ENCODE measurements at places on chromosomes 11 and 22. TPM values are rescaled to one million over a fixed set of nuclear protein-coding genes. Genes with fewer than 3 reads are reported as not detected.

DNA sequence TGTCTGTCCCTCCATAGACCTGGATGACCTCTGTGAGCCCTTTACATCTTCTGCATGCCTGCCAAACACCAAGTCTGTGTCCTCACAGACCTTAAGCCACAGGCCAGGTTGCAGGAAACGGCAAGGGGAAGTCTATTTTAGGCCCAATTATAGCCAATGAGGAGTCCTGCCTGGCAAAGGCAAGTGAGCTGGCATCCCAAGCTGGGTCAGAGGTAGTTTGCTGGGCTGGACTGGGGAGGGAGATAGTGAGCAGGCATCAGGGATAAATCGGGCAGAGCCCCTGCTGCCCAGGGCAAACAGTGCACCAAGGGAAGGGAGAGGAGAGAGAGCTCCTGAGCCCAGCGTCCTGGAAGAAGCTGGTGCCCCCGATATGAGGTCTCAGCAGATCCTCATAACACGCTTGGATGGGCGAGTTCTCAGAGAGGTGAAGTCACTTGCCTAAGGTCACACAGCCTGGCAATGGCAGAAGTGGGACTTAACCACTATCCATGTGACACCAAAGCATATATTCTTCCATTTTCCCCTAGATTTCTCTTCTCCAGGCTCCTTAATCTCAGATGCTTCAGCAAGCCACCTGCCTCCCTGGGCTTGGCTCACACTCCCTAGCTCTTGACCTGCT, 3.7 kb upstream of the RELT start:
- DNase-seq: no peak

DNA sequence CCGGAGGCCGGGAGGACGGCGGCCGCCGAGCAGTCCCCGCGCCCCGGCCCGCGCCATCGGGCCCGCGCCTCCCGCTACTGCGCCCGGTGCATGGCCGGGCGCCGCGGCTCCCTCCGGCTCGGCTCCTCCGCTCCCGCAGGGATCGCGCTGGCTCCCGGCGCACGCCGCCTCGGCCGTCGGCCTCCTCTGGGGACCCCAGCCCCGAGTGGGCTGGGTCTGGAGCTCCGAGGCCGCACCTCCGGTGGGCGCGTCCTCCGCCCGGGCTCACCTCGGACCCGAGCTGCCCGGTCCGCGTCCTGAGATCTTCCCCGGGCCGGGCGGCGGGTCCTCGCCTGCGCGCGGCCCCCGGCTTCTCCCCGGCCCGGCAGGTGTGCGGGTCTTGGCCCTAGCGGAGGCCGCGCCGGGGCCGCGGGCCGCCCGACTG, 251 bp downstream of the SHISA8 start:
- DNase-seq: no peak

The ALG8 gene
- total RNA-seq: 36.7 TPM

- no peak for DNase-seq
These were observed 133.7 kb upstream of the FIBIN start for GRCh38 chr11:26860091-26860780.

- no peak for DNase-seq
These were observed 11.0 kb downstream of the CRELD2 start for GRCh38 chr22:49929211-49929979.

- no peak for DNase-seq
These were observed 1003.2 kb downstream of the NTM start for GRCh38 chr11:132373405-132374143.

GRCh38 chr11:69703453-69703767, 412 bp downstream of the FGF19 start:
- no peak for DNase-seq

The SCARF2 gene
- total RNA-seq: 14.7 TPM

The KIRREL3 gene
- not detected for total RNA-seq

The CABP7 gene
- total RNA-seq: not detected

GRCh38 chr11:67023957-67024353, 1.0 kb downstream of the SYT12 start:
- no peak for DNase-seq
